ENCODE measurements at places on chromosomes 12 and 14.

GRCh38 chr14:58643366-58643765 lies 5.6 kb downstream of the DACT1 start:
- no peak for DNase-seq

- no peak for DNase-seq
Measured at GRCh38 chr14:68806526-68807147, 13.8 kb upstream of the ZFP36L1 start.

DNA sequence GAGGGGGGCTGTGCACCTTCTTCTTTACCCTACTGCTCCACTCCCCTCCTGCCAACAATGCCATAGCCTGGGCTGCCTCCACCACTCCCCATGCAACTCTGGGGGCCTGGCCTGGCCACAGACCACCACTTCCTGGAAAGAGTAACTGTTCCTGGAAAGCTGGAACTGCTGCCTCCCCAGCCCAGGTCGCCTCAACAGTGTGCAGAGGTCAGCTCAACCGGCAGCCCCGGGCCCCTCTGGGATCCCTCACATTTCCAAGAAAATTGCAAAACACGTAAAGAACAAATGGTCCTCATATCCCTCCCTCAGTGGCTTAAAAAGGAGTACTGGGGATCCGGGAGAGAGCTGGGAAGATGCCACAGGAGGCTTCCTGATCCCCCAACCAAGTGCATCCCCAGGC lies 22.4 kb upstream of the DIO3 start:
- no peak for DNase-seq

GRCh38 chr14:69039288-69039628 lies 60.2 kb upstream of the ACTN1 start:
- peak; percentile 87 for DNase-seq

DNA sequence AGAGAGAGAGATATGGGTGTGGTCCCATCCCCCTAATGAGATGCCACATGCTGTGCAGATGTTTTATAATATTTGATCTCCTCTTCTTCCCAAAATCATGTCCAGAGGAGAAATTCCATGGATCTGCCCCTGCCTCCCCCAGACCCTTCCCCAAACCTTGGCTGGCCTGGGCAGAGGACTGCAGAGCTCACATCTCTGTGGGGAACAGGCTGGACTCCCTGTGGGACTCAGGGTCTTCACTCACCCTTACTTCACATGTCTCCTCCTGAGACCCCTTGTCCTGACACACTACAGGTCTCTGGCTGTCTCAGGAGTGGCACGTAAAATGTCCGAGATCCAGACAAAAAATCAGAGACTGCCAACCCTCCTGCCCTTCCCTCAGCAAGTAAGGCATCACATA lies 76.0 kb upstream of the CAPRIN2 start:
- no peak for DNase-seq

GRCh38 chr12:60075091-60075490 lies 479.3 kb downstream of the SLC16A7 start:
- DNase-seq, result no peak

Data from EL (cell line).